ENCODE measurements at places on chromosomes 7 and 10.

DNA sequence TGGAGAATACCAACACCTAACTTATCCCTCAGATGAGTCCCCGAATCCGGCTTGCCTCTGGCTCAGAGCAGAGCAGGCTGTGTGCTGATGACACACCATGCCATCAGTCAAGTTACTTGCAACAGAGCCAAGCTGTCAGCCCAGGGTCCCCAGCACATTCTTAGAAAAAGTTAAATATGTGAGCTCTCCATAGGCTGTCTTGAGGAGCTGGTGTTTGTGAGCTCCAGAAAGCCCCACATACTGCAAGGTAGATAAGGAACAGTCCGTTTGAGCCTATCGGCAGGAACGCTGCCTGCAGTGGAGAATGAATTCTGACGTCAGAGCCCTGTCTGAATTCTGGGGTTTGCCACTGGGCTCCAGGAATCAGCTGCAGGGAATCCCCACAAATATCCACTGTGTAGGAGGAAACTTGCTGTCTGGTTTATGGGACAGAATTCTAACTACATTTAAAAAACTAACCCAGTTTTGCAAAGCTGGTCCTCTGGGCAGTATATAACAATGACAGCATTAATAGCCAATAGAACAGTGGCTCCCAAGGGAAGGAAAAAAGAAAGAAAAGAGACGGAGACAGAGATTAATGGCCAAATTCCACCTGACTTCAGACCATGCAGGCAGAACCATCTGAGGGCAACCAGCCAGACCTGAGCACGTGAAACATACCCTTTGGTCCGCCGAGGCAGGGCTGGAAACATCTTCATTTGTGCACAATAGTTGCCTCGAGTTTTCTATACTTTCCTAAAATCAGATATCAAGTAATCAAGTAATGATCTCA, 3.6 kb downstream of the SFXN4 start:
- DNase-seq, result no peak

DNA sequence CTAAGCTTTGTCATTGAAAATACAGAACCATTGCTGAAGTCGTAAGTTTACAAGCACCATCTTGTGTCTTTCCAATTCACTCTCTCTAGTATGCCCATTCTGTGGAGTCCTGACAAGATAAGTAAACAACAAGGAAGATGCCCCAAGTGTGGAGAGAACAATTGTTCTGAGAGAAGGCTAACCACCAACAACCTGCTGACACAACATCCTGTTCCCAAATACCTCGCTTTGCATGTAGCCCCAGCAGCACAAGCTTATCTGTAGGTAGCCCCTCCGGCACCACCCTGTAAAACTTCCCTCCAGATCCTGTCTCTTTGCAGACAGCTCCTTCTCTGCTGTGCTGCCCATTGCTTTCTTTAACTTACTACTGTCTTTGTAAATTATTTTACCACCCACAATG, 233.3 kb upstream of the AOAH start:
- no peak for DNase-seq

DNA sequence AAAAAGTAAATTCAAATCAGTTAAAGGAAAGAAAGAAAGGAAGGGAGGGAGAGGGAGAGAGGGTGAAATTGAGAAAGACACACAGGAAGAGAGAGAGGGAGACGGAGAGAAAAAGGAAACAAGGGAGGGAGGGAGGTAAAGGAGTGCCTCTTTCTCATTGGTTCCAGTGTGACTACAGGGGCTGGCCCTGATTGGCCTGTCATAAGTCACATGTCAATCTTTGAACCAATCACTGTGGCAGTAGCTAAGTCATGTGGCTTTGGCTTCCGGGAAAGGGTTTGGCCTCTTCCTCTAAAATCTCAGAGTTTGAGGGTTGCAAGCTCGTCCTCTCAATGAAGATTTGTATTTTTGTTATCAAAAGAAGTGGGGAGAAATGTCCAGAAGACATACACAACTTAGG, 150.2 kb downstream of the RAB11FIP2 start:
- DNase-seq, result no peak

DNA sequence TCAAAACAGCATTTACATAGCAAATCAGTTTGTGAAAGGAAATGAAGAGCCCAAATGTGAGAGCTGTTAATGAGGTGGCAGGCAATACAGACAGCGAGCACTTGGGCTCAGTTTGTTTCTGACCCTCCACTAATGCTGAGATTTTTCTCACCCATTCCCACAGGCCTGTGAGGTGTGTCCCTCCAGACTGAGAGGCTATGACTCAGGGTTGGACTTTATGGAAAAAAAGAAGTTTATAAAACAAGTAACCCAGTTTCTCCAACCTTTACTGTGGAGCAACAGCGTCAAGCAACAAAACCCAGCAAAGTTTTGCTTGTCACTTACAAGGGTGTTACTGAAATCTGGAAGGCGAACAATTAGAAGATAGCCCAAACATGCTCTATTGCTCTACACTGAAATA, 4.9 kb upstream of the FEZF1 start:
- no peak for DNase-seq

DNA sequence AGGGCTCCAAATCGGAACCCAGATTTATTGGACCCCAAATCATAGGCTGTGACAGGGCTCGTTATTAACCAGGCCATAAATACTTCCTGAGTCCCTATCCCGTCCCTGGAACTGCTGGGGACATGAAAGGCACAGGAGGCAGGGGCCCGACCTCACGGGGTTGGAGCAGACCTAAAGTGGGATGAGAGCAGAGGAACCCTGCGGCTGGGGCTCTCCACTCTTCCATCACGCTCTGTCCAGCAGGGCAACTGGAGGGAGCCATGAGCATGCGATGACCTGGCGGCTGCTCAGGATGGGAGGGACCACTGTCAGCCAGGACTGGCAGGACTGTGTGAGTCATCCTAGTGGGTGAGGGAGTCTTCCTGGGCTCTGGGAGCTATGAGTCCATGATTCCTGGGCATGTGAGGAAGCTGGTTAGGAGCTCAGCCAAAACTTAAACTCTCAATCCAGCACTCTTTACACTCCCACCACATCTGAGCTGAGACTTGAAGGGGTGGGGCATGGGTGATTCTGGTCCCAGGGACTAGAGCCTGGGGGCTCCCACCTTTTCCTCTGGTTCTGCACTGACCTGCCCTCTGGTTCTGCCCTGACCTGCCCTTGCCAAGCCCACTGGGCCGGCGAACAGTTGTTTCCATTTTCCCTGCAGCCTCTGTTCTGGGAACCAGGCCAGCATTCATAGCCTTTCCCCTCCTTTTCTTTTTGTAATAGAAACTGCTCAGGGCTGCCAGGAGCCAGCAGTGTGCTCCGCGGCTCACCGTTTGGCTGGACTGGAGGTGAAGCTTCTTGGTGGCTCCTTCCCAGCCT, 47.1 kb downstream of the SYPL1 start:
- no peak for DNase-seq

DNA sequence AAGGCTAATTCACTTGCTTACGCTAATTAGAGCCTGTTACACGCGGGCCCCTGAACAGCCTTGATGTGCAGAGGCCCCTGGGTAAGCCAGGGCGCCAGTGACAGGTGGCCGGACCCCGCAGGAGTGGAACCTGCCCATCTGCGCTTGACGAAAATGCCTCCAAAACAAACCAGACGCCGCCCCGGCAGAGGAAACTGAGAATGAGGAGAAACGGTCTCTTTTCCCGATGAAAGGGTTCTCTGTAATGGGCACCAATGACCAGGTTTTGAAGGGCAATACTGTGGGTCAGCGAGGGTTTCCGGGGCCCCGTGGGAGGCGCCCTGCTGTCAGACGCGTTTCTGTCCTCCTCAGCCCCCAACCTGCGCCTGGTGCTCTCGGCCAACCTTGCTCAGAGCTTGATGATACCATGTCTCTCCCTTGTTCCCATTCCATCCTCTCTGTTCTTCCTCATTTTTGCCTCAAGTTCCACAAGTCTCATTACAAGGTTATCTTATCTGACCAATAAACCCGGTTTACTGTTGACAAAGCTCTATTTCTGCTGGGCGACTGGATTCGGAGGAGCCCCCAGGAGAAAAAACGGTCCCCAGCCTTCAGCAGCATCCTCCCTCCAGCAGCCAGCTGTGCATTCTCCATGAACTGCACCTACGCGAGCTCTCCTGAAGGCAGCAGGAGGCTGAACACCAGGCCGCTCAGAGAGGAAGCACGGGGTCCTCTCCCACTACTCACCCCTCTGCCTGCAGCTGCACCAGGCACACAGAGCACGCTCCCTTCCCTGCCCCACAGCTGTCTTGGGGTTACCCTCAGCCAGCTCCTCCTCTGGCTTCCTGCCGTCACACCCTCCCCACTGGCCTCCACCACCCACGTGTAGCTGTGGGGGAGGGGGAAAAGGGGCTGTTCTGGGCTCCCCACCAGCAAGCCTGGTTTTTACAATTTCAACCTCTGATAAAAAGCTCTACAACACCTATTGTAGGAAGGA, 202.0 kb downstream of the MAD1L1 start:
- DNase-seq, result no peak

GRCh38 chr7:128030654-128031611, at the start of gene LRRC4:
Gene LRRC4, minus strand, starts transcription at chr7:128031437. Its CDS starts 797 bp downstream, at chr7:128030640.
- DNase-seq, result no peak

GRCh38 chr7:139943401-139943800, 114.3 kb downstream of the TBXAS1 start:
- DNase-seq, result no peak

DNA sequence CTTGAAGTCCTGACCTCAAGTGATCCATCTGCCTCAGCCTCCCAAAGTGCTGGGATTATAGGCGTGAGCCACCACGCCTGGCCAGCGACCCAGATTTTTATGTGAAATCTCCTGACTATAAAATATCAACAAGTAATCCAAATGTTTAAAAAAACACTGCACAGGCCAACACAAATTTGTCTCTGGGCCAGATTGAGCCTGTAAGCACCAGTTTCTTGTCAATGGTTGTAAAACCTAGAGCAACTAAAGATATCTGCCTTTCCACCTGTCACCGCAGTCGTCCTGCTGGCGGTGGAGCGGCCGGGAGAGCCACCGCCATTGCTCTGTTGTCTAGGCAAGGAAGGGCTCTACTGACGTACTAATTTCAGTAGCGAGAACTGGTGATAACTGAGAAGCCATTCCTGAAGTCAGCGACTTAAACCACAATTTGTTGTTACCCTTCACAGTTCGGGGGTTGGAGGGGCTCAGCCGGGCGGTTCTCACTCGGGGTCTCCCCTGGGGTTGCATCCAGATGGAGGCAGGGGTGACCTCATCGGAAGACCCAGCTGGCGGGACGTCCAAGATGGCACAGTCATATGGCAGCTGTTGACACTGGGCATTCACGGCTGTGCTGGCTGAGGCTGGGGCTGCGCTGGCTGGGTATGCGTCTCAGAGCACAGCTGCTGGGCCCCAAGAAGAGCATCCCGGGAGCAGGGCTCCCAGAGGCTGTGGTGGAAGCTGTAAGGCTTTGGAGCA, 55.2 kb upstream of the PDGFA start:
- DNase-seq, result no peak

- no peak for DNase-seq
Observed at GRCh38 chr7:92648067-92648466, 57.9 kb upstream of the FAM133B start.

DNA sequence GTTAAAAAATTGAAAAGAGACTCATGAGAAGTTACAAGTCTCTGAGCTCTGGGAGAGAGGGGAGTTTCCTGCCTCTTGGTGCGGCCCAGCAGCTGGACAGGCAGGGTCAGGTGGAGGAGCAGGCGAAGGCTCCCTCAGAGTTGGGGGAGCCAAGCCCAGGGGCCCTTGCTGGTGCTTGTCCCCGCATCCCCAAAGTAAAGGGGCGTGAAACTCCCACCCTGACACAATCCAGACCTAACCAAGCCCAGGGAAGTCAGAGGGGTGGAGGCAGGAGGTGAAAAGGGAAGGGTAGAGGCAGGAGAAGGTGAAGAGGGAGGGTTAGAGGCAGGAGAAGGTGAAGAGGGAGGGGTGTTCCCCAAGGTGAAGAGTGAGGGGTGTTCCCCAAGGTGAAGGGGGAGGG, 322.8 kb downstream of the GLRX3 start:
- DNase-seq, result no peak

- no peak for DNase-seq
Observed at GRCh38 chr7:38383281-38383680, 109.8 kb upstream of the TARP start.

GRCh38 chr7:131026297-131027000, 292.4 kb upstream of the KLF14 start:
- no peak for DNase-seq

DNA sequence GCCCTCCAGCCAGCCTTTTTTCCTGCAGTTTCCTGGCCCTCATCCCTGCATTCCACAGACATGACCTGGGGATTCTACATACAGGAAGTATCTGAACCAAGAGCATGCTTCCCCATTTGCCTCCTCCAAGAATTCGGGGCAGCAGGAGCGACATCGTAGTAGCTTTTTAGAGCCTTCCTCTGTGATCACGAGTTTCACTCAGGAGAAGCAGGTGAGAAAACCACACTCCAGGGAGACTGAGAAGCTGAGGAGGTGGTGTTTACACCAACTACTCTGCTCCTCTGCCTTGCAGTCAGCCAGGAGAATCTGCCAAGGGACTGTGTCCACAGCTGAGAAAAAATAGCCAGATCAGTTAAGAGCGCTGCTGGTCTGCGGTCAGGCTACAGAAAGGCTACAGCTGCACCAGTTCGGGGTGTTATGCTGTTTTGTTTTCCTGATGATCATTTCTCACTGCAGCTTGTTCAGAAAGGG, 54.1 kb downstream of the HSPA12A start:
- no peak for DNase-seq

DNA sequence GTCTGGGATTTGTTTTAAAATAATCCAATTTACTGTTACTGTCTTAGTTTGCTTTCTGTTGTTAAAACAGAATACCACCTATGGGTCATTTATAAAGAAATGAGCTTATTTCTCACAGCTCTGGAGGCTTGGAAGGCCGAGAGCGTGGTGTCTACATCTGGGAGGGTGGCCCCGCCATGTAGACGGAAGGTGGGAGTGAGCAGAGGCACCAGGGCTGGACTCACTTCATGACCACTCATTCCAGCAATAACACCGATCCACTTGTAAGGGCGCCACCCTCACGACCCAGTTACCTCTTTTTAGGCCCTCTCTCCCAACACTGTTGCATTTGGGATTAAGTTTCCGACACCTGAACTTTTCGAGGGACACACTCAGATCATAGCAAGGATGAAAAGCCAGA, 36.2 kb upstream of the CFAP46 start:
- DNase-seq, result no peak

DNA sequence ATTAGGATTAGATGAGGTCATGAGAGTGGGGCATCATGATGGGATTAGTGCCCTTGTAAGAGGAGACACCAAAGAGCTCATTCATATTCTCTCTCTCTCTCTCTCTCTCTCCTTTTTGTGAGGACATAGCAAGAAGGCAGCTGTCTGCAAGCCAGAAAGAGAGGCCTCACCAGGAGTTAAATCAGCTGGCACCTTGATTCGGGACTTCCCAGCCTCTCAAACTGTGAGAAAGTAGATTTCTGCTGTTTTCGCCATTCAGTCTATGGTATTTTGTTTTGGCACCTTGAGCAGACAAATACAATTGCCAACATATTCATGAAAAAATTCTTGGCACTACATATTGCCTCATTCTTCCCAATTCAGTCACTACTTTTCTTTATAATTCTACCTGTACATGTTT, 20.6 kb upstream of the ATAD1 start:
- no peak for DNase-seq

- no peak for DNase-seq
Observed at GRCh38 chr10:77638321-77639101, 903 bp upstream of the KCNMA1 start.

GRCh38 chr10:108303149-108303548, 1138.6 kb upstream of the SORCS1 start:
- DNase-seq, result no peak

Data from stimulated activated CD8-positive, alpha-beta memory T cell treated with anti-CD3 and anti-CD28 coated beads, Interleukin-15, amount 100 ng/mL, for 4 hours (primary cell).